ENCODE measurements at places on chromosomes 5 and 9.

DNA sequence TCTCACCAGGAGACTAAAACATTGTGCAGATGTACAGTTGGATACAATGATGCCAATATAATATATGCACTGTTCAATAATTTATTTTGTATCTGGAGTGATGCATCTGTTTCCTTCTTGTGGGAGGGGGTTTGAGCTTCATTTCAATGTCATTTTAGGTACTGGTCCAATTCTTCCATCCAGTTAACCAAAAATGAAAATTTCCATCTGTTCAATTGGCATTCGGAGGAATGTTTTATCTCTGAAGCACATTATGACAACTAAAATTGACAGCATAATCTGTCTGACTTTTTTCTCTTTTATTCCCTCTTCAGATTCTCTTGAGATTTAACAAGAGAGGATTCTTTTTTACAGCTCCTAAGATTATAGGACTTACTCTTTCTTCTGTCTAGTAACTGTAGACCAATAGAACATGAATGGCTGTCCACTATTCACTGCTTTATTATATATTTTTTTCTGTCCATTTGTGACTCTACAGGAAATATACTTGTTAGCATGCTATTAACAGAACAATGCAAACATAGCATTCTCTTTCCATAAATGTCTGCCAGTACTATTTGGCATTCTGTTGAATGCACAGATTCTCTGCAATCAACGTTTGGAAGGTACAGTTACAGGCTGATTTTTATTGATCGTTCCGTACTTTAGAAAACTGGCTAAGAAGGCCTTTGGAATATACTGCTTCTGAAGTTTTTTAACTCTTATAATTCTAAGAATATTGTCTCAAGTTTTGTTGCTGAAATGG, 57.8 kb downstream of the NDUFAF2 start:
- DNase-seq = no peak

GRCh38 chr9:11933926-11934325, 759.3 kb upstream of the TYRP1 start:
- DNase-seq = no peak

DNA sequence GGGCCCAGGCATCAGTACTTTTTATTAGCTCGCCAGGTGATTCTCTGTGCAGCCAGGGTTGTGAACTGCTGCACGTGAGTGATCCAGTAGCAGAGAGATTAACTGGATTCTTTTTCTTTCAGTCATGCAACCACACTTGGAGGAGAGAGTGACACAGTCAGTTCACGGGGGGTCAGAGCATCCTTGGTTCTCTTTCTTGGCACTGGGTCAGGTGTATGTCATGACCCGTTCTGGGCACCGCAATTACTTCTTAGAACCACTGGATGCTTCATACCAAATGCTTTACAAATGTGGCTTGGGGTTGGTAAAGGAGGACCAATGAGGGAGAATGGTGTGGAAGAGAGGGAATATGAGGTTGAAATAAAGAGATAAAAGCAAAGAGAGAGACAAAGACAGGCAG, 368.7 kb downstream of the MLLT3 start:
- DNase-seq = no peak

GRCh38 chr5:155017610-155018009, 4.1 kb downstream of the KIF4B start:
- no peak for DNase-seq

DNA sequence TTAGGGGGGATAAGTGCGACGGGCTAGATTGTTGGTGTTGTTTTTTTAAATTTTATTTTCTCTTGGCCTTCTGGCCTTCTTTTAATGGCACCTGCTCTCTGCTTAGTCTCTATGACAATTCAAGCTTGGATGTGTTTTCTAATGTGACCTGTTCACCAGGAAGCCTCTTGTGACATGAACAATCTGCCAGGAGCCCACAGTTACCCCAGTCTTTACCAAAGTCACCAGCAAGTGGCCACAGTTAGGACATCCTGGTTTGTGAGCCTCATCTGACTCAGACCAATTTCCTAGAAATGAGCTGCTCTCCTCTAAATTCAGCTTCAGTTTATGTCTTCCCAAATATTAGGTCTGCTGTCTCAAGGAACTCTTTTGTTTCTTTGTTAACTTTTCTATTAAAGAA, 135.8 kb downstream of the TLE4 start:
- DNase-seq = no peak

GRCh38 chr5:32369542-32370155, 56.9 kb upstream of the MTMR12 start:
- DNase-seq = no peak
